ENCODE measurements at places on chromosomes 7 and 10.
A peak's percentile ranks its signal among the peaks of the same experiment; 100 is the strongest.

DNA sequence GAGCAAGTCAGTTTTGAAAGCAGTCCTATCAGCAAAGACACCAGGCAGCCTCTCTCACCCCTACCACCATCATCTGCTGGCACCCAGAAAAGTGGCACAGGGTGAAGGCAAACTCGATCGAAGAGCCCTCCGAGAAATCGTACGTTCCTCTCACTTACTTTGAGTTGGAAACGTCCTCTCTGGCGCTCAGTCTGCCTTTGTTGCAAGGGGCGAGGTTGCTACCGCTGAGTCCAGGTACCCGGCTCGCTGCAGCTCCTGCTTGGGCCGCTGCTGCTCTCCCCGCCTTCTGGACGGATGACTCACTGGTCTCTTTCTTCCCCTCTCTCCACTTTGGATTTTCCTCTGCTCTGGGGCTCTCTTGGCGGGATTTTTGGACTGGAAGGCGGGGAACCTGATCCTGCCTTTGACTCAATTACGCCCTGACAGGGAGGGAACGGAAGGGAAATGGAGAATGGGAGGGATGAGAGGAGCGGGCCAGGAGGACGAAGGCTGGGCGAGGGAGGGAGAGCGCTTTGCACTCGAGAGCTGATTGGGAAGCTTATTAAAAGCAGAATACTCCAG, at the start of gene PTN:
PTN (minus strand) TSS at position 453 of the 561 bp plus-strand sequence. CDS start 88,760 bp downstream, outside the sequence.
- DNase-seq, result peak; percentile 64

DNA sequence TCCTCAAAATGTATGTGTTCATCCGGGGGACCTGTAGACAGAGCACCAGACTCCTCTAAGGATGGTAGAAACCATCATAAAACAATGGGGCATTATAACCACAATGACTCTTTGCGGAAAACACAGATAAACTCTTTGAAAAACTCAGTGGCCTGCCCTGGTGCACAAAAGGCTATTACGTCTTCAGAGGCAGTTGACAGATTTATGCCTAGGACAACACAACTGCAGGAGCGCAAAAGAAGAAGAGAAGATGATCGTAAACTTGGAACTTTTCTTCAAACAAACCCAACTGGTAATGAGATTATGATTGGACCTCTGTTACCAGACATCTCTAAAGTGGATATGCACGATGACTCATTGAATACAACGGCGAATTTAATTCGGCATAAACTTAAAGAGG, 6.0 kb downstream of the RBM48 start:
- DNase-seq, result no peak

- no peak for DNase-seq
Measured at GRCh38 chr7:106110238-106110560, 1.9 kb downstream of the SYPL1 start.

- no peak for DNase-seq
Measured at GRCh38 chr7:128906766-128907559, 3.5 kb downstream of the KCP start.

DNA sequence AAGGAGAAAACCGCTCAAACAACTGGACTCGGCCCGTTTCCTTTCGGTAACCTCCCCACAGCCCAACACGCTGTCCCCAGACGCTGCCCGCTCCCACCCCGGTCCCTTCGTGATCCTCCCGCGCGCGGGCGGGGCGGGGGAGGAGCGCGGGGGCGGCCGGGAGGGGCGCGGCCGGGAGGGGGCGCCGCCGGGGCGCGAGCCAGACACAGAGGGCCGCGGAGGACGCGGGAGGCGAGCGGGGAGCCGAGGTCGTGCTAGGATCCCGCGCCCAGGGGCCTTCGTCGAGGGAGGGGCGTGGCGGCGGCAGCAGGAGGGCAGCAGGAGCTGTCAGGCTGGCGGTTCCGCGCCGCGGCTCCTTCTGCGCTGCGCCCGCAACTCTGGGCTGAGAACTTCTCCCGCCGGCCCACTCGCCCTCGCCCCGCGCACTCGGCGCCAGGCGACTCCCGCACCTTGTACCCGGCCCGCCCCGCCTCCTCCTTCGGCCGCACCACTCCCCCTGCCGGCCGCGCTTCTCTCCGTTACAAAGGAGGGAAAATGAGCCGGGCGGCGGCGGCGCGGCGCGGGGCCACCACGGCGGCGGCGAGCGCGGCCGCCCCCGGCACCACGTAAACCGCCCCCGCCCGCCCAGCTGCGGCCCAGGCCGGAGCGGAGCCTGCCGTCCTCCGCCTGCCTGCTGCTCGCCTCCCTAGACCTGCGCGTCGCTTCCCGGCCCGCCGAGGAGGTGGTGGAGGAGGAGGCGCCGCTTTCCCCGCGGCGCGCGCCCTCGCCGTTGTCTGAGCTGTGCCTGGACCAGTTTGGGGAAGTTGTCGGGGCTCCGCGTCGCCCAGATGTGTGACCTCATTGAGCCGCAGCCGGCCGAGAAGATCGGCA, at the start of gene CDK14:
CDK14 (plus strand) TSS at position 521 of the 870 bp plus-strand sequence; CDS start at position 828, 307 bp downstream.
- DNase-seq, result peak; percentile 4

GRCh38 chr7:128203047-128203491, 38.0 kb upstream of the LEP start:
- DNase-seq, result no peak

- no peak for DNase-seq
Measured at GRCh38 chr7:42186151-42186550, 50.9 kb downstream of the GLI3 start.

GRCh38 chr7:29810297-29810696, 4.0 kb downstream of the WIPF3 start:
- no peak for DNase-seq

- DNase-seq, result no peak
Measured at GRCh38 chr10:129793479-129793878, 170.6 kb downstream of the EBF3 start.

DNA sequence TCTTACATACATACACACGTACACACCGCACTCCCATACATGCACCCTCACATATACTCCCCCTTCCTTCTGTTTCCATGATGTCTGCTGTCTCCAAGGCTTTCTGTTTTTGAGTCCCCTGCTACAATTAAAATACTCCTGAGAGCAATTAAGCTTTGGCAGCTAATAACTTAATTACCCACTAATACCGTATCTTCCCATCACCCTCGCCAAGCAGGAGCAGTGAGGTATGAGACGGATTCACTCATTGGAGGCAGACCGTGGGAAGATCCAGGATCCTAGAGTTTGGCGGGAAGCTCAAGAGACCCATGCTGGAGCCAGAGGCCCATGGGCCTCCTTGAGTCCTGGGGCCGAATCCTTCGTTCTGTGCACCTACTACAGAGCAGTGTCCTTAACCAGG, 1.7 kb upstream of the CALN1 start:
- no peak for DNase-seq

- DNase-seq, result no peak
Measured at GRCh38 chr7:2640846-2641316, 9.1 kb downstream of the TTYH3 start.

GRCh38 chr10:122281018-122281626, 10.0 kb downstream of the BTBD16 start:
- no peak for DNase-seq

- DNase-seq, result no peak
Measured at GRCh38 chr10:68470300-68470699, 1.5 kb downstream of the DNA2 start.

DNA sequence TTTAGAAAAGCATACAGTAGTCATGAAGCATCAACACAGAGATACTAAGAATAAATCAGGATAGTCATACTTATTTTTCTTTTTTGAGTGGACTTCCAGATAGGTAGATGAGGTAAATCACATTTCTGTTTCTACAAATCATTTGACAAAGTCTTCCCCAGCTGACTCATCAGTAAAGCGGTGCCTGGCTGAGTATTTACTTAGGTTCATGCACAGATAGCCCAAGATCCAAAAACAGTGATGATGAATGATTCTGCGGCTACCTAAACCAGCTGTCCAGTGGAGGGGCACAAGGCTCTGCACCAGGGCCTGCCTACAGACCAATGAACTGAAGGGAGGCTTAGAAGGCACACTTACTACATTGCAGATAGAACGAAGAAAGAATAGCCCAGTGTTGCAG, 113.1 kb downstream of the PARP12 start:
- DNase-seq, result no peak

DNA sequence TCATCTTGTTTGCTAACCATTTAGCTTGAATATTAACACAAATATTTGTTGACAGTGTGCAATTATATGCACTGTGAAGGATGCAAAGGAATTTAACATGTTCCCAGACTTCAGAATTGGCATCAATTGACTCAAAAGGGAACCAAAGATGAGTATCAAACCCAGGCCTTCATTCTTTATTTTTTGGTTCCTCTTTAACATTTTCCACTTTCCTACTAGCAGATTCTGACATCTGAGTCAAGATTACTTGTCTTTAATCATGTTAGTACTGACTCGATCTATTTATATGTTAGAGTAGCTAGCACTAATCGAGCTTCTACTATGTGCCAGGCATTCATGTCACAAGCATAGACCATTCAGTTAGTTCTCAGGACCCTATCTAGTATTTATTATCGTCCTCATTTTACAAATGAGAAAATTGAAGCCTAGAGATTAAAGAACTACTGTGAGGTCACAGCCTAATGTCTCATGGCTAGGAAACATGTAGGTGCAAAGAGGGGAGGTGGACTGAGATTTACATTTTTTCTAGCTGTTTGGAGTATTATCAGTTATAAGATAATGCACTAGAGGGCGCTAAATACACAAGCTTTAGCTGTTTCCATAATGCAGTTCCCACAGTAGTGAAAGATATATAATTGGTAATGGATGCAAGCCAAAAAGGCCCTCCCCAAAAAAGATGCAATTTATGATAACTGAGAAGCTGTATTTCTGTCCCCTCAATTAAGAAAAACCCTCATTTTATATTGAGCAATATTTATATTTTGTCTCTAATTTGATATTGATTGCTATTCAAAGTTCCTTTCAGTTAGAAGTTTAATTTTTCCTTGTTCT, 32.9 kb upstream of the KMT2E start:
- DNase-seq, result peak; percentile 88

GRCh38 chr10:98308669-98309365, 40.8 kb upstream of the LOXL4 start:
- DNase-seq, result peak; percentile 30

GRCh38 chr10:24086296-24087086, 122.4 kb upstream of the KIAA1217 start:
- DNase-seq, result no peak

DNA sequence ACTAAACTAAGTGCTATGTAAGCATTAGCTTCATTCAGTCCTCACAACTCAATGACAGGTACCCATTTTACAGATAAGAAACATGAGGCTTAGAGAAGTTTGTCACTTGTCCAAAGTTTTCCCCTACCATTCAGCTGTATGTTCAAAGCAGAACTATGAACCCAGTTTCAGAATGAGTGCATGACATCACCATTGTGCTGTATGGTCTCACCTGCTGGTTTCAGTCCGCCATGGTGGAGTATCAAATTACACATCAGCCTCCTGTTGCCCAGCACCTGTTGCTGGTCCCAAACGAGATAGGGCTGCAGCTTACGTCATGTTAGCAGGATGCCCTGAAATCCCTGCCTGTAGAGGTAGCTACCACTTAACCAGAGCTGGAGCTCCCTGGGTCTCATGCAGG, 95.0 kb downstream of the DYNC1I1 start:
- no peak for DNase-seq

- no peak for DNase-seq
Measured at GRCh38 chr7:23347033-23347681, 48.0 kb downstream of the MALSU1 start.

GRCh38 chr7:55504967-55505658, 67.2 kb downstream of the VOPP1 start:
- no peak for DNase-seq

- DNase-seq, result no peak
Measured at GRCh38 chr7:2162959-2163358, 69.8 kb downstream of the MAD1L1 start.
